ENCODE measurements at places on chromosomes 3 and 15. TPM values are rescaled to one million over a fixed set of nuclear protein-coding genes. Genes with fewer than 3 reads are reported as not detected.
A peak's percentile ranks its signal among the peaks of the same experiment; 100 is the strongest.

The EIF3J gene
- total RNA-seq = 59.3 TPM

The DMXL2 gene
- total RNA-seq = 11.3 TPM

The UPK1B gene
- 1.1 TPM for total RNA-seq

The TASOR gene
- total RNA-seq = 34.7 TPM

The MOBP gene
- total RNA-seq = not detected

The PPP1R14D gene
- total RNA-seq = not detected

The CMTM8 gene
- total RNA-seq = 6.3 TPM

The TRPC1 gene
- total RNA-seq = 12.2 TPM

The ITGB5 gene
- total RNA-seq = 119 TPM

DNA sequence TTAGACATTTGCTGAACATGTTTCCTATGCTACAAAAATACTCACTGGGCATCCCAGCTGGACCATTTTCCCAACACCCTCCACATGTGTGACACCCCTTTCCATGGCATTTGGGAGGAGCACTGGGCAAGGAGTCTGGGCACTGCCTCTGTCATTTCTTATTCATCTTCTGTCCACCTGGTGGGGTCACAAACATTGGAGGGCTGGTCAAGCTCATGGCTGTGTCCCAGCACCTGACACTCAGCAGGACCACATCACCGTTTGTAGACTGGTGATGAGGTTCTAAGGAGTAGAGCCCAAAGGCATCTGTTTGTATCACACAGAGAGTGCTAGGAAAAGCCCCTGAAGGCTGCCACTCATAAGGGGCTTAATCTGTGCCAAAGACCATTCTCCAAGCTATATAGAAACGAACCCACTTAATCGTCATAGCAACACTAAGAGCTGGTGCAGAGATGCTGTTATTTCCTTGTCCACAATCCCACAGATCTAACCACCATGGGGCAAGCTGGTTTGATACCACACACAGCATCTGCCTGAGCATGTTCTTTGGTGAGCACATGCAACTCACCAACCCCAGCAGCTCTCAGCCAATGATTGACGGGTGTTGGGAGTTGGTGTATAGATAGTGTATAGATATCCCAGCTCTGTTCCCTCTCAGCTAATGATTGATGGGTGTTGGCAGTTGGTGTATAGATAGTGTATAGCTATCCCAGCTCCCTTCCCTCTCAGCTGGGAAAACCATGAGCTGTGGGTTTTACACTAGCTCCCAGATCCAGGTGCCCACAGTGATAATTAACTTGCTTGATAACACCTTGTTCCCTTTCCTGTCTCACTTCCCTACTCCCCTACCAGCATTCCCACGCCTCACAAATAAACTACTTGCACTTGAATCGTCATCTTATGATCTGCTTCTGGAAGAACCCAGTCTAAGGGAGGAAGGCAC, 42.7 kb upstream of the ATP2B2 start:
- DNase-seq = no peak

DNA sequence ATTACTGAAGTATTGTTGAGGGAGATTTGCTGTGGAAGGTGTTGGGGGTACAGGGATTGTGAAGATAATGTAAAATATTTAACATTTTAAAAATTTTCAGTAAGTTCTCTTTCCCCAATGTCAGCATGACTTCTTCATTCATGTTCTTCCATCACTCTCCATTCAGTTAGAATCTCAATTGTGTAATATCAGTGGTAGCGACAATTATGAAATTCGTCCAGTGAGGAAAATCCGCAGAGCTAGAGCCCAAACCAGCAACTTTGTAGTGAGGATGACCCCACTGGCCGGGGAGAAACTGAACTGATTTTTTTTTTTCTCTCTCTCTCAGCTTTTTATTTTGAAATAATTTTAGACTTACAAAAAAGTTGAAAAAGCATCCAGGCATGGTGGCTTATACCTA, 171.7 kb downstream of the PGPEP1L start:
- no peak for DNase-seq

DNA sequence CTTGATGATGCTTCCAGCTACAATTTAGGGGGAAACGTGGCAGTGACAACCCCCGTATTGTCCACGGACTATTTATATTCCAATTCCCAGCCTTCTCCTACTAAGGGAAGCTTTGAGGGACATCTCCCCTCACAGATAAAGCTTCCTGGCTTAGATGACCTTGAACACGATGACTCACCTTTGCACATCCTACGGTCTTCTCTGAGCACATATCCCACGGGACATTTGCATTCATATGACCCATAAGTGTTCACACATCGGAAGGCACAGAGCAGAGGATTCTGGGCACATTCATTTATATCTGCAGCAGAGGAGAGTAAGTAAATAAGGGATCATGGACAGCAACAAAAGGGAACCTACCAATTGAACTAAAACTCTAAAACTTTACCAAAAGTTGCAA, 101.5 kb downstream of the DUT start:
- no peak for DNase-seq

GRCh38 chr15:39666677-39667076, 85.8 kb downstream of the THBS1 start:
- DNase-seq = no peak

DNA sequence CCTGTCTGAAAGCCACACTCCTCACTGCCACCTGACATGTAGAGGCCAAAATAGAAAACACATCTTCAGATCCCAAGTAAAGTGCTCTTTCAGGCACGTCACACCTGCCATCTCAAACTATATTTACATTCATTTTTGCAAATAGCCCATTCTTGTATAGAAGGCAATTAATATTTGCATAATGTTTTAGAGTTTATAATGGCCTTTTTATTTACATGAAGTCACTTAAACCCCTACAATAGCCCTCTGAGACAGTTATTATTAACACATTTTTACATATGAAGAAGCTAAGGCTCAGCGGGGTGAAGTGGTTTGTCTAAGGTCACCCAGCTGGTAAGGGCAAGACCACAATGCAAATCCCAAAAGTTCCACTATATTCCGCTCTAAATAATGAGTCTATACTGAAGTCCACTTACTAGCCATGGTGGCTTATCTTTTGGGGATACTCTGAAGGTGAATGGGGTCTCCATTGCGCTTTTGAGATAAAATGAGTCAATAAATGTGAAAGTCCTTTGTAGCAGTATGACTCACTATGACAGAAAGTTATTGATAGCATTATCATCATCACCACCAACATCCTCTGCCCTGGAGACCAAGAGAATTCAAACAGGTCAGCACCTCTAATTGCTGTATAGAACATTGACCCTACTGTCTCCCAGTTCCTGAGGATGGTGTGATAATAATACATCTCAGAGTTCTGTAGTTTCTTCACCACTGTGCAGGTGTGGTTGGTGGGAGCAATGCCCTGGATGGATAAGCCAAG, 155.9 kb upstream of the BCL6 start:
- no peak for DNase-seq

GRCh38 chr3:78781351-78781750, 986.4 kb downstream of the ROBO1 start:
- no peak for DNase-seq

- DNase-seq = peak; percentile 13
Measured at GRCh38 chr3:13566453-13566748, 17.5 kb downstream of the FBLN2 start.

GRCh38 chr15:66046751-66047150, 177.5 kb downstream of the RAB11A start:
- no peak for DNase-seq

- DNase-seq = no peak
Measured at GRCh38 chr3:116281313-116282143, 163.8 kb downstream of the LSAMP start.

DNA sequence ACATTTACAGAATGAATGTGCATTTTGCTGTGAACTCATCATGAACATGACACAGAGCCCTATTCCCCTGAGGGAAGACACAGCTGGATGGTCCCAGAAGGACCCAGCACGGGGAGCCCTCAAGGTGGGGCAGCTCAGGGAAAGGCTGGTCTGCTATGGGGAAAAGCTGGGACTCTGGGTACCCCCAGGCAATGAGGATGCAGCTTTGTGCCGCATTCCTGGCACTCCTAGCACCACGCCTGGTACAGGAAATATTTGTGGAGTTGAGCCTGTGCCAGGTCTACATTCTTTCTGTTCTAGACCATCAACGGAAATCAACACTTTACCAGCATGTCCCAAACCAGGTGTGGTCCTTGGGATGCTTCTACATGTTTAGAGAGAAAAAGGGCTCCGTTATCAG, 74.0 kb downstream of the SRGAP3 start:
- DNase-seq = no peak

- peak; percentile 28 for DNase-seq
Measured at GRCh38 chr3:172040981-172041963, 1.9 kb downstream of the FNDC3B start.

- DNase-seq = no peak
Measured at GRCh38 chr3:13574083-13574797, 25.3 kb downstream of the FBLN2 start.

- no peak for DNase-seq
Measured at GRCh38 chr3:53137221-53137620, 7.0 kb upstream of the RFT1 start.

GRCh38 chr15:59557581-59557980, 54.0 kb upstream of the GCNT3 start:
- DNase-seq = no peak

DNA sequence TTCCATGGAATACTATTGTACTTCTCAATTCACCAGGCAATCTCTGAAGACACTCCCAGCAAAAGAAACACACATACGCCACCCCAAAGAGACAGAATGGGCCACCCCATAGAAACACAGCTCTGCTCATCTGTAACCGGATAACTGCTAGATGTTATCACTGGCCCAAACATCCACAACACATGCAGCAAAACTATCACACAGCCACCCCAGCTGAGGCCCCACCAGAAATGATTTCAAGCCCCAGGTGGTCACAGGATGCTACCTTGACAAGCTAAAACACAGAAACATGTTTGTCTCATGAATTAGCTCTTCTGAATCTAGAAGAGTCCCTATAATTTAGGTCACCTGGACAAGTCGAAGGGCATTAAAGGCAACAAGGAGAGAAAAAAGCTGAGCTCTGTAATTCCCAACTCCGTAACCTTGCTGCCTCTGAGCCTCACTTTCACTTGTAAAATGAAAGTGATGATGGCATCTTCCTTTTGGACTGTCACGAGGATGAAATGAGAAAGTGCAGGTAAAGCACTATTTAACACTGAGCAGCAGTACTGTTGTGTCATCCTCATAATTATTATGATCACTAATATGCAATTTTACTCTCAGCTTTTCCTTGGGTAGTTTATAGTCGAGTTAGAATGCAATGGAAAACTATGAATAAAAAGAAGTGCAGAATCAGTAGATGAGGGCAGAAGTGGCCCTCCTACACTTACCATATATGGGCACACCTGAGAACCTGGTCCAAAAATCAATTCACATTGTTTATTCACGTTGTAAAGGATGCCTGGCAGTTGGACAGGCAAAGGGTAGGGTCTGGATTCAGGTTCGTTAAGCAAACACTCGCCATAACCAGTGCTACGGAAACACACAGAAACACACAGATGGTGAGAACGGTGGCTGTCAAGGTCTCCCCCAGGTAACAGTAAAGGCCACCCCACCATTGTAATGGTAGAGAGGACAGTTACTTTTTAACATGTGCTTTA, 38.6 kb downstream of the ADAMTS9 start:
- DNase-seq = no peak

- no peak for DNase-seq
Measured at GRCh38 chr3:1734494-1735122, 364.1 kb upstream of the CNTN4 start.

- peak; percentile 80 for DNase-seq
Measured at GRCh38 chr3:89107461-89108290, at the start of gene EPHA3. Gene EPHA3 (plus strand): TSS chr3:89107621. CDS start chr3:89107749, 128 bp downstream.

DNA sequence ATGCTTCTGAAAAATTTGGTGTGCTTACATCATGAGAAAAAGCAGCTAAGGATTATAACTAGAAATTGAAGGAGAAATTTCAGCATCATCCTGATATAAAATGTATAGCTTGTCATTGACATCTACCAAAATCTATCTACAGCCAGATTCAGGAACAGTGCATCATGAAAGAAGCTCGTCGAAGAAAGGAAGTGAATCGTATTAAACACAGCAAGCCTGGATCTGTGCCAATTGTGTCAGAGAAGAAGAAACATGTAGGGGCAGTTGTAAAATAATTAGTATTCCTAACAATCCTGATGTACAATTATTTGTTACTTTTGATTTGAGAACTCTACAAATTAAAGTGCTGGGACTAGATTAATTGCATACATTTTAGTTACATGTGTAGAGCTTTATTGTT, 37.2 kb downstream of the AP4E1 start:
- DNase-seq = no peak

GRCh38 chr3:179528772-179529171, 34.0 kb upstream of the ACTL6A start:
- DNase-seq = no peak

GRCh38 chr3:122880173-122880572, 85.3 kb downstream of the SLC49A4 start:
- no peak for DNase-seq

Data from left cardiac atrium (tissue), 4 donors.